COLO829 (cell line): ENCODE measurements at places on chromosomes 13 and 19.
A peak's percentile ranks its signal among the peaks of the same experiment; 100 is the strongest.

GRCh38 chr13:103101500-103101899 lies 35.3 kb upstream of the SLC10A2 start:
- DNase-seq, result no peak

DNA sequence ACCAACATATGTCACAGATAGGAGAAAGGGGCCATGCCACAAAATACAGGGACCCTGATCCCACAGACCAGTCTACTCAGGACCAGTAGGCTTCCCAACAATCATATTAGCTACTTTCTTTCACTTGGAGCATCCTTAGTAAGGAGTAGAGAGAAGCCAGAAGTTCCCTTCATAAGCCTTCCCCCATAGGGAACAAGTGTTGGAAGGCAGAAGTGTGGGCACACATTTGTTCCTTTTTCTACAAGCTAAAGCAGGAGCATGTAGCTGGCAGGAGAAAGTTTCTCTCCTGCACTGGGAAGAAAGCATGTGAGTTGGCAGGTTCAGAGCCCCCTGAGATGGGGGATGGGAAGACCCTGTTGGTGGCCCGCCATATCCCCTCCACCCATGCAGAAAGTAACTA lies 165.4 kb downstream of the KCTD12 start:
- no peak for DNase-seq

GRCh38 chr19:41175801-41176777 lies 16.9 kb upstream of the CYP2S1 start:
- peak; percentile 79 for DNase-seq

DNA sequence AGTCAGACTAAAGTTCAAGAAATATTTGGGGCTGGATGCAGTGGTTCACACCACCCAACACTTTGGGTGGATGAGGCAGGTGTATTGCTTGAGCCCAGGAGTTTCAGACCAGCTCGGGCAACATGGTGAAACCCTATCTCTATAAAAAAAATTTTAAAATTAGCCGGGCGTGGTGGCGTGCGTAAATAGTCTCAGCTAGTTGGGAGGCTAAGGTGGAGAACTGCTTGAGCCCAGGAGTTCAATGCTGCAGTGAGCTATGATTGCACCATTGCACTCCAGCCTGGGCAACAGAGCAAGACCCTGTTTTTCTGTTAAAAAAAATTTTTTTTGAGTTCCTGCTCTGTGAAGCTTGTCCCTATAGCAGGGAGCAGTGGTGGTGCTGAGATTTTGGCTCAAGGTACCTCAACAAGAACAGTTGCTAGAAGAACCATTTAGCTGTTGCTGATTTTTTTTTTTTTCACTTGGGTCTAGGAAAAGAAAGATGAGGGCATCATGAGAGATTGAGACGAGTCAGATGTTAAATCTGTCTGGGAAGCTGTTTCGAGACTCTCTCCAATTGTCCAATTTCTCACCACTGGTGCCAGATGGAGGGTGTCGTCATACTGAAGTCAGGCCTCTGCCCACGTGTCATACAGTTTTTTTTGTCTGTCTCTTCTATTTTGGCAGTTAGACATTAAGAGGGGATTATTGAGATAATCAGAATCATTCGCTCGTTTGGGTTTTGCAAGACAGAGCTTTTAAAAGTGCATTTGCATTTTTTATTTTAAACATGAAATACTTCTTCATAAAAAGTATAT lies 3.7 kb downstream of the SLC25A42 start:
- DNase-seq, result no peak

DNA sequence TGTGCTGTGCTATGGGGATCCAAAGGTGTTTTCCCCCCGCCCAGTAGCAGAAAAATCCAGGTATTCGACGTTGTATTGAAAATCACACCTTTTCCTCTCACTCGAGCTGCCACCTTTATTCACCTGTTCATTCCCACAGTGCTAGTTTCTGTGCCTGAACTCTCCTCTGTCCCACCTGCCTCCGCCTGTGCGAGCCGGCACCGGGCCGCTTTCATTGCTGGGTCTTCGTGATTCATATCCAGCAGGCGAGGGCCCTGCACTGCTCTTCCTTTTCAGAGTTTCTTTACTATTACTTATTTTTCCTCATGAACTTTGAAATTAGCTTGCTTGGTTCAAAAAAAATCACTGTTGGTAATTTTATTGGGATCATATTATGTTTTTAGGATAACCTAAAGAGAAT lies 42.4 kb upstream of the SOX1 start:
- DNase-seq, result no peak

- no peak for DNase-seq
Observed at GRCh38 chr19:34241513-34242337, 12.6 kb upstream of the GARRE1 start.

DNA sequence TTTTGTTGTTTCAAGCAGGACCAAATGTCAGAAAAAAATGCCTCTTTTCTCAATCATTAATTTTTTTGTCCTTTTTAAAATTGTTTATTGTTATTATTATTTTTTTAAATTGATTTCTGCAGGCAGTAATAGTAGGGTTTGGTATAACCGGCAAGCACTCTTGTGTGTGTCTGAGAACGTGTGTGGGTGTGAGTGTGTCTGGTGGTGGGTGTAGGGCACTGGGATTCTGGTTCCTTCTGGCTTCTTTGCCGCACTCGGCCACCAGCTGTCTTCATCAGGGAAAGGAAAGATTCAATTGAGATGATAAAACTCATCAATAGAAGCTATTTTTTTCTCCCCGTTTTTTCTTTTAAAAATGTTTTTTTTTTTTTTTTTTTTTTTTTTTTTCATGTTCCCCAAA lies 56.4 kb downstream of the IER2 start:
- DNase-seq, result no peak

DNA sequence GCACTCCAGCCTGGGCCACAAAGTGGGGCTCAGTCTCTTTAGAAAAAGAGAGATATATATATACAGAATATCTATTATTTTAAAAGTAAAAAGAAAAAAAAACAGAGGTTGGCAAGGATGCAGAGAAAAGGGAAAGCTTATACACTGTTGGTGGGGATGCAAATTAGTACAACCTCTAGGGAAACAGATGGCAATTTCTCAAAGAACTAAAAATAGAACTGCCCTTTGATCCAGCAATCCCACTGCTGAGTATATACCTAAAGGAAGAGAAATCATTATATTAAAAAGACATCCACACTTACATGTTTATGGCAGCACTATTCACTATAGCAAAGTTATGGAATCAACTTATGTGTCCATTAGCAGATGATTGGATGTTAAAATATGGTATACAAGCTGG lies 28.6 kb upstream of the SLC1A6 start:
- no peak for DNase-seq

DNA sequence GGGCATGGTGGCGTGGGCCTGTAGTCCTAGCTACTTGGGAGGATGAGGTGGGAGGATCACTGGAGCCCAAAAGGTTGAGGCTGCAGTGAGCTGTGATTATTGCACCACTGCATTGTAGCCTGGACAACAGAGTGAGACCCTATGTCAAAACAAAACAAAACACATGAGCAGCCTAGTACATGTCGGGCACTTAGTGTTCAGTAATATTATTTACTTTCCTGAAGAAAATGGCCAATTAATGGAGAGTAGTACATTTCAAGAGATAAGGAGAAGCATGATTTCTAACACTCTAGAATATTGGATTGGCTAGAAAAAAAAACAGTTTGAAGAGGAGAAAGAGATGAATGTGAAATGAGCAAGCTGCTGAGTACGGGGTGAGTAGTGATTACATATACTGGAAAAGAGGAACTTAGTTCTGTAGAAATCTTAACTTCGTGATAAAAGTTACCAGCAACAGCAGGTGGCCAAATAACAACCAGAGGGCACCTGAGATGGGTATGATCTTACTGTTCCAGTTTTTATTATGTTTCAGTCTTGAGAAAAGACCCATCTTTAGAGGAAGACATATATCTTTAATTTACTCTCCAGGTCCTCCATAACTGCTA lies 36.2 kb downstream of the SPATA13 start:
- no peak for DNase-seq

DNA sequence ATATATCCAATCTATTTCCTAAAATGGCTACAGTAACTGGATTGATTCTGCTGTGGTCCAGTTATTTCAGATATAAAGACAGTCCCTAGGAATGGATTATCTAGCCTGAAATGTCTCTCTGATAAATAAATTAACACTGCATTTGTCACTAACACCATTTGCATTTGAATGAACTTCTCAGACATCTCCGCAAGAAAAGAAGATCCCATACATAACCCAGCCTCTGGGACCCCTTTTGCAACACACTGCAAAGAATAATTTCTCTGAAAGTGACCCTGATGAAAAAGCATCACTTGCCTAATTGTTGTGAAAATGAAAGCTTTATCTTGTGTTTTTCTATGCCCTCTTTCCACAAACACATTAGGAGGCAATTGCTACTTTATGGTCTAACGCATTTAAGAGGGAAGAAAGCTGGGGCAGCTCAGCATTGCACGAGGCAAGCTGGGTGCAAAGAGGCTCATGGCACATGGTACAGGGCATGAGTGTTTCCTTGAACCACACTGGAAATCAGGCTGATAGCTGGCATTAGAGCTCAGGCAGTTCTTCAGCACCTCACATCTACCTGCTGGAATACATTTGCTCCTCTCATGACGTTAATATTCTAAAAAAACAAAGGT lies 379.9 kb downstream of the IRS2 start:
- no peak for DNase-seq

DNA sequence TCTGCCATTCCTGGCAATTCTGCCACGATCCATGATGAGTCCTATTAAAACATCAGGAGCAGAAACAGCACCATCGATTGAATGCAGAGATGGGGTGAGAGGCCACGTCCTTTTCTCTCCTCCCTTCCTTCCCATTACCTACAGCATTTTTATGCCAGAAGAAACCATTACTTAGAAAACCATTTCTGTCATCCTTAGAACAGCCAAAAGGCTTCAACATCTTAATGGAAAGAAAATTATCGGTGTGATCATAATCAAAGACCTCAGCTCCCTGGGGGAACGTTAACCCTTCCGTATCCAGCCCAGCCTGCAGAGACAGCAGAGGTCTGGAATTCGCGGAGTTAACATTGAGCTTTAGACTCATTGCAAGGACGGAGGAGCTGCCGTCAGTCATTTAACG lies 56.0 kb upstream of the SIAH3 start:
- DNase-seq, result no peak

- DNase-seq, result peak; percentile 73
Observed at GRCh38 chr13:77751513-77752456, 54.3 kb downstream of the SLAIN1 start.

DNA sequence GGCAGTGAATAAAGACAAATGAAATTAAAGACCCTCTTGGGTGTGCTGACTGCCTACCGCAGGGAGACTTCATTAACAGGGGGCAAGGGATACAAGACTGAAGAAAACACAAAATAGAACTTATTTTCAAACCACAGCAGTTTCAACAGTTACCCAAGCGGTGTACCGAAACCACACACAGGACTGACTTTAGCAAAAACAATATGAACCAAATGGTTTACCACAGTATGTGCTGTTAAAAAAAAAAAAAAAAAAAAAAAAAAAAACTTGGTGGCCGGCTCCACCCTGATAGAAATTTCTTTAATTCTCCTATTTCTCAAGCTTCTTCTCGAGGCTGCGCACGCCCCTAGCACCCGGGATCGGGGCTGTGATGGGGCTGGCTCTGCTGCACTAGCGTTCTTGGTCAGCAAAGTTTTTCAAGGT lies 42.6 kb downstream of the KLF2 start:
- DNase-seq, result no peak

GRCh38 chr19:42068756-42069571 lies 1.0 kb downstream of the GRIK5 start:
- no peak for DNase-seq

DNA sequence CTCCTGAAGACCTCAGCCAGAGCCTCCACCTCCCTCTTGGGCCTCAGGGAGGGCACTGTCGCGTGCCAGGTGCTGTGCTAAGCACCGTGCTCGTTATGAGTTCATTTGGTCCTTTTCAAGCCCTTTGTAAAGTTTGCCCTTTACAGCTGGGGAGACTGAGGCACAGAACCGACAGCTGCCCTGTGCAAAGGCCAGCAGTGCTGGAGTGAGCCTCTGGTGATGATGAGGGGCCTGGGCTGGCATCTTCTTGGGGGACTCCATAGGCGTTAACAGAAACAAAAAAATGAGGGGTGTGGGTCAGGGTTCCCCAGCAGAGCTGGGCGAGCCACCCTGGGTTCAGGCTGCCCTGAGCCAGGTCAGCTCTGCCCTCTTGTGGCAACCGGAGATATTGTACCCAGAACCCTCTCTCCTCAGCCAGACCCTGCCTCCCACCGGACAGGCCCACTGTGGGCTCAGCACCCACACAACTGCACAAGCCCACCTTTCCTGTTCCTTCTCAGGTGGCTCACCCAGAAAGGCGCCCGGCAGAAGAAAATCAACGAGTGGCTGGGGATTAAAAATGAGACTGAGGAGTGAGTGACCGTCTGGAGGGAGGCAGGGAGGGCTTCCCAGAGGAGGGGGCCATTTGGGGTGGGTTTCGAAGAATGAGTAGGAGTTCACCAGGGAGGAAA lies 5.5 kb upstream of the IFI30 start:
- DNase-seq, result peak; percentile 58

- no peak for DNase-seq
Observed at GRCh38 chr13:49428041-49428763, 15.7 kb downstream of the CAB39L start.

DNA sequence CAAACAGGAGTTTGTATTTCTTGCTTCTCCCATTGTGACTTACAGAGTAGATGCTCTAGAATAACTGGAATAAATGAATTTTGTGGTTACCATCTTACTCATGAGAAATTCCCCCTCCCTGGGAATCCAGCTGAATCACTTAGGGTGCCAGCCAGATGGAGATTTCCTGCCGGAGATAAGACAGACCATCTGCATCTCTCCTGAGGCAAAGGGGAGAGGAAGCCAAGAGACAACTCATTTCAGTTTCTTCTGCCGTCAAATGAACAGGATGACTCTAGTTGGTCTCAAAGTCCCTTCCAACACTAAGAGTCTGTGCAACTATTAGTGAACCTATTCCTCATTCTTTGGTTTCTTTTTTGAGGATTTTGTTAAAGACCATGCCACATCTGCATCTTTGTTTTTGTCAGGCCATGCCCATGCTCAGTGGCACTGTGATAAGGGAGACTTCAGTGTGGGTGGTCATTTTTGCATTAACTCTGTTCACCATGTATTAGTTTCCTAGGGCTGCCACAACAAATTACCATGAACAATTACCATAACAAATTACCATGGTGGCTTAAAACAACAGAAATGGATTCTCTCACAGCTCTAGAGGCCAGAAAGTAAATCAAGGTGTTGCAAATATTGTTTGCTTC lies 112.8 kb downstream of the NDFIP2 start:
- no peak for DNase-seq

DNA sequence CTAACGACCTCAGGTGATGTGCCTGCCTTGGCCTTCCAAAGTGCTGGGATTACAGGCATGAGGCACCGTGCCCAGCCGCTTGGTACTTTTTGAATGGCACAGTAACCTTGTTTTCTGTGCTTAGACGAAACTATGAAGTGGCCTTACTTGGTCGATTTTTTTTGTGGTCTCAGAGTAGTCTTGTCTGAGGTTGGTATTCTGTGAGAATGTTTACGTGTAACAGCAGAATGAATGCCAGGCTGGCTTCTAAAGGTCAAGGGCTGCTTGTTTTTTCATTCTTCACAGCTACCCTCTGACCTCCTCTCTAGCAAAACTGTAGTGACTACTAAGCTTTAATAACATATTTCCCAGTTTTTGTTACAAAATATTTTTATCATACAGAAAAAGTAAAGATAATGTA lies 313.3 kb downstream of the GPC6 start:
- no peak for DNase-seq
